ENCODE measurements at places on chromosomes 16 and 17. TPM values are rescaled to one million over a fixed set of nuclear protein-coding genes. Genes with fewer than 3 reads are reported as not detected.

The MYO19 gene
- 47.5 TPM for total RNA-seq

The HSF5 gene
- under 0.01 TPM for total RNA-seq

The TRPV3 gene
- not detected for total RNA-seq

The MFAP4 gene
- not detected for total RNA-seq

The CAMTA2 gene
- 4.3 TPM for total RNA-seq

The ADAP2 gene
- not detected for total RNA-seq

The C1QL1 gene
- total RNA-seq = 0.09 TPM

The HSD17B1 gene
- 0.63 TPM for total RNA-seq

The TNP2 gene
- not detected for total RNA-seq

The KRT28 gene
- total RNA-seq = not detected

The HS3ST3B1 gene
- not detected for total RNA-seq

Measured in endothelial cell of coronary artery (primary cell).